ENCODE measurements at places on chromosomes 16 and 17.

DNA sequence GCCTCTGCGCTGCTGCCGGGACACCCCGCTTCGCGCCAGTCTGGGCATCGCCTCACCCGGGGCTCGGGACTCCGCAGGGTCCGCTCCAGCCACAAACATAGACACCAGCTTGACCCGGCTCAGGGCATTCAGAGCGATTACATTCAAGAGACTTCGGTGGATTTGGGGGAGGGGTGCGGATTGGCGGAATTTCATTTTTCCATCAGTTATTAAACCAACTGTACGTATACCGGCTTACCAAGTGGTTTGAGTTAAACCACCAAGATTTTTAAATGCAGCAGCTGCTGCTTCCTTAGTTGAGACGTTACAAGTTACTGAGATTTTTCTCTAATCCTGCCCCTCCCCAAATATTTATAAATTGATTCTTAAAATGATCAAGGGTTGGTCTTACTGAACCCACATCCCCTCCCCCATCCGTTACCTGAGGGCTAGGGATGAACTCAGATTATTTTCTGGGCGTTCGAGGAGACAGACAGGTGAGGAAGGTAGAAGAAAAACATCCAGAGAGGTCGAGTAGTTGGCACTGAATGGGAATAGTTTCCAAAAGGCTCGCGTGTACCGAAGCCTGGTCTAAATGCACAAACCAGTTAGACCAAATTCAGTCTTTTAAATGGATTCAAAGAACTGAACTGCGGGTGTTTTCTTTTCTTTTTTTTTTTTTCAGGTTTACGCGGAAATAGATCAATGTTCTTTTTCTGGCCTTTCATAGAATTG is 1.5 kb downstream of the CRHR1 start:
- DNase-seq, result no peak

DNA sequence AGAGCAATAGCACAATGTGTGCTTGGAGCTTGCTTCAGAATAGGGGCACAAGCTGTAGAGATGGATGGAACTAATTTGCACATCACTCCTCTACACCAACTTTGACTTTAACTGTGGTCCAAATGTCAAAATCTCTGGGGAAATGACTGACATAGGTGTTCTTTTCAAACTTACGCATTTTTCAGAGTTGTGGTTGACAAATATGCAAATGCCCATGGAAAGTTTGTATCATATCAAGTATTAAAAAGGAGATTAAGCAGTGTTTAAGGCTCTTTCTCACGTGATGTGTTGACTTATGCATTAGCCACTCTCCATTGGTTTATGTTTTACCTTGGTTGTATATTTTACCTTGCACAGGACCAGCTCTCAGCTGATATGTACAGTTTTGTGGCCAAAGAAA is 77.1 kb downstream of the ELAC2 start:
- no peak for DNase-seq

DNA sequence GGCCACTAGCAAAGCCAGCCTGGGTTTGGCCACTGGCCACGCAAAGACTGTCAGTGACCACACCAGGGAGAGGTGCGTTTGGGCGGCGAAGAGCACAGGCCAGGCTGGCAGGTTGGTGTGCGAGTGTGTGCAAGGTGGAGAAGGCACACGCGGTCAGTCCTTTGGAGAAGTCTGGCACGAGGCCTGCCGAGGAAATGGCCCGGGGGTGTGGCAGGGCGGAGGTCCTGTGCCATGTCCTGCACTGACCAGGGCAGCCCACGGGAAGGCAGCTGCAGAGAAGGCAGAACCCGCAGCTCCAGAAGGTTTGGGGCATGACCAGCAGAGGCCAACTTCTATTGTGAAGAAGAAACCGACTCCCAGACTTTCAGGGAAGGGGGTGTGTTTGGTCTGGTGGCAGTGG is 90.8 kb downstream of the ADCY9 start:
- DNase-seq, result no peak

DNA sequence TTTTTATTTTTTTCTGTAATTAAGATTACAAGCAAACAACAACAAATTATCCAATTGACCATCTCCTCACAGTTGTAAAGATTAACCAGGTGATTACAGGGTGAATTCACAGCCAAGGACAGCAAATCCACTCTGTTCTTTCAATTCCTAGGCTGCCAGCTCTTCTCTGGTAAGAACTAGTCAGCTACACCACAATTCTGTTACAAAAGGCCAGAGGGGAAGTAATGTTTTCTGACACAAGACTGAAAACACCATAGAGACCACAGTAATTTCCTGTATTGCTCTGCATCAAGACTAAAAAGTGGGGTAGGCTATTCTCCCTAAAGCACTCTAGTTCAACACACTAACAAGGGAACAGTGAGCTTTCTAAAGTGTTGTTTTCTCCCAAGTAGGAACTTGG is 10.6 kb downstream of the CA10 start:
- DNase-seq, result no peak

DNA sequence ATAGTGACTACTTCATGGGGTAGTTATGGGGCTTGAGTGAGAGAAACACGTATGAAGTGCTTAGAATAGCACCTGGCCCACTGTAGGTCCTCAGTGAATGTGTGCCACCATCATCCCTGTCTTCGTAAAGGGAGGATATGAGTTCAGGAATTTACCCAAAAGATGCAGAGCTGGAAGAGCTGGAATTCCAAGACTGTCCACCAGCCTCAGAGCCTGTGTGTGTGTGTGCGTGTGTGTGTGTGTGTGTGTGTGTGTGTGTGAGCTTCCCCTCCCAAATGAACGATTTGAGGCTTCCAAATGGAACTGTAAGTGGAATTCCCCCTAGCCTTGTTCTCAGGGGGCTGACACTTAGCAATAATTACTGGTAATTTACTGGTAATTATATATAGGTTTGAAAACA is 27.3 kb downstream of the WFDC1 start:
- no peak for DNase-seq

GRCh38 chr16:17556276-17557052 is 85.7 kb upstream of the XYLT1 start:
- peak; percentile 3 for DNase-seq

GRCh38 chr17:82527898-82528297 is 8.4 kb downstream of the FOXK2 start:
- DNase-seq, result no peak

DNA sequence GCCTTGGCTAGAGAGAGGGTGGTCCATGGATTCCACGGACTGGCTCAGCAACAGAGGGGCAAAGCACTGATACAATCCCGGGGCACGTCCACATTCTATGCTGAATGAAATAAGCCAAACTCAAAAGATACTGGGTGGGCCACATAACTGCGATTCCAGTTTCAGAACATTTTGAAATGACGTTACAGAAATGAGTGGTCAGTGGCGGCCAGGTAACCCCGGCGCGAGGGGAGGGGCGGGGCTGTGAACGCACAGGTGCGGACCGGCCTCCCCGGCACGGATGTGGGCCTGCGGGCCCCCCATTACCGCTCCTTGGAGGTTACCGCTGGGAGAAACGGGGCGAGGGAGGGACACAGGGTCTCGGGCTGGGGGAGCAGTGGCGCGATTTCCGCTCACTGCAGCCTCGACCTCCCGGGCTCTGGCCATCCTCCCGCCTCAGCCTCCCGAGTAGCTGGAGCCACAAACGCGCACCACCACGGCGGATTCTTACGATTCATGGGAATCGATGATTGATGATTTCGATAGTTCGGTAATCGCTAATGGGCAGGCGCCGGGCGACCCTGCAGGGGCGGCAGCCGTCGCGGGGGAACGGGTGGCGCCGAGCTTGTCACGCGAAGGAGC is 559 bp downstream of the MVD start:
- peak; percentile 45 for DNase-seq

- no peak for DNase-seq
Observed at GRCh38 chr16:50676684-50677225, 4.4 kb downstream of the SNX20 start.

GRCh38 chr17:37702598-37702997 is 42.3 kb downstream of the HNF1B start:
- DNase-seq, result peak; percentile 62

GRCh38 chr16:80754476-80754875 is 49.9 kb downstream of the CDYL2 start:
- no peak for DNase-seq

DNA sequence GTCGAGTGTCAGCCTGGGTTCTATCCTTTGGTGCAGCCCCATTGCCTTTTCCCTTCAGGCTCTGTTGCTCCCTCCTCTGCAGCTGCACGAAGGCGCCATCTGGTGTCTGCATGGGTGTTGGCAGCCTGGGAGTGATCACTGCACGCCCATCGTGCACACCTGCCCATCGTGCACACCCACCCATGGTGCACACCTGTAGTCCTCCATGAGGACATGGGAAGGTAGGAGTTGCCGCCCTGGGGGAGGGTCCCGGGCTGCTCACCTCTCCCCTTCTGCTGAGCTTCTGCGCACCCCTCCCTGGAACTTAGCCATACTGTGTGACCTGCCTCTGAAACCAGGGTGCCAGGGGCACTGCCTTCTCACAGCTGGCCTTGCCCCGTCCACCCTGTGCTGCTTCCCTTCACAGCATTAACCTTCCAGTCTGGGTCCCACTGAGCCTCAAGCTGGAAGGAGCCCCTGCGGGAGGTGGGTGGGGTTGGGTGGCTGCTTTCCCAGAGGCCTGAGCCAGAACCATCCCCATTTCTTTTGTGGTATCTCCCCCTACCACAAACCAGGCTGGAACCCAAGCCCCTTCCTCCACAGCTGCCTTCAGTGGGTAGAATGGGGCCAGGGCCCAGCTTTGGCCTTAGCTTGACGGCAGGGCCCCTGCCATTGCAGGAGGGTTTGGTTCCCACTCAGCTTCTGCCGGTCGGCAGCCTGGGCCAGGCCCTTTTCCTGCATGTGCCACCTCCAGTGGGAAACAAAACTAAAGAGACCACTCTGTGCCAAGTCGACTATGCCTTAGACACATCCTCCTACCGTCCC is 2.9 kb downstream of the CTRL start:
- peak; percentile 68 for DNase-seq

DNA sequence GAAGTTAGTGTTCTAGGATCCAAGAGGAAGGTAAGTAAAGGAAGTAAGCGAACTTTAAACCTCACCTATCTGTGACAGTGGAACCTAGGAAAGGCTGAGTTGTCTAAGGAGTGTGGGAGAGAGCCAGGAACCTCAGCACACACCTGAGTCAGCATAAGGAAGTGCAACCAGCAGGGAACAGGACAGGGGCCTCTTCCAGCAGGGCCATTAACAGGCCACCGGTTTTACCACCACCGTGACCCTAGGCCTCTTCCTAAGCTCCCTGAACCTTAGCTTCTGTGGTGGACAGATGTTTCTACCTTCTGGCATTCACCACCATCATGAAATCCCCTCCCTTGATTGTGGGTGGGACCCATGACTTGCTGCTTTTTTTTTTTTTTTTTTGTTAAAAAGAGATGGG is 26.7 kb upstream of the GPATCH8 start:
- no peak for DNase-seq

GRCh38 chr16:50476486-50477255 is 71.5 kb upstream of the NKD1 start:
- DNase-seq, result no peak

DNA sequence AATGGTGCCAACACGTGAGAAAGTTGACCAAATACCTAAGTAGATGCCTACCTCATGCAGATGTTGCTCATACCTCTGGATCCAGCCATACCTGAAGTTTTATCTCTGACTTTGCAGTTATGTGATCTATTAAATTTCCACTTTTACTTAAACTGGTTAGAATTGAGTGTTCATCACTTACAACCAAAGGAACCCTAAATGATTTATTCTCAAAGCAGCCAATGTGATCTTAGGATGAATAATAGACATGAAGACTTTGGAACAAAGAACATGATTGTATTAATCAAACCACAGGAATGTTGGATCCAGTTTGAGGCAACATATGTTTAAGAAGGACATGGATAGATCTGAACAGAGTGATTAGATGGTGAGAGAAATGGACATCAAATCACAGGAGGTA is 68.7 kb downstream of the IRX6 start:
- DNase-seq, result no peak

- peak; percentile 30 for DNase-seq
Observed at GRCh38 chr17:7862692-7863437, 5.1 kb downstream of the CYB5D1 start.

DNA sequence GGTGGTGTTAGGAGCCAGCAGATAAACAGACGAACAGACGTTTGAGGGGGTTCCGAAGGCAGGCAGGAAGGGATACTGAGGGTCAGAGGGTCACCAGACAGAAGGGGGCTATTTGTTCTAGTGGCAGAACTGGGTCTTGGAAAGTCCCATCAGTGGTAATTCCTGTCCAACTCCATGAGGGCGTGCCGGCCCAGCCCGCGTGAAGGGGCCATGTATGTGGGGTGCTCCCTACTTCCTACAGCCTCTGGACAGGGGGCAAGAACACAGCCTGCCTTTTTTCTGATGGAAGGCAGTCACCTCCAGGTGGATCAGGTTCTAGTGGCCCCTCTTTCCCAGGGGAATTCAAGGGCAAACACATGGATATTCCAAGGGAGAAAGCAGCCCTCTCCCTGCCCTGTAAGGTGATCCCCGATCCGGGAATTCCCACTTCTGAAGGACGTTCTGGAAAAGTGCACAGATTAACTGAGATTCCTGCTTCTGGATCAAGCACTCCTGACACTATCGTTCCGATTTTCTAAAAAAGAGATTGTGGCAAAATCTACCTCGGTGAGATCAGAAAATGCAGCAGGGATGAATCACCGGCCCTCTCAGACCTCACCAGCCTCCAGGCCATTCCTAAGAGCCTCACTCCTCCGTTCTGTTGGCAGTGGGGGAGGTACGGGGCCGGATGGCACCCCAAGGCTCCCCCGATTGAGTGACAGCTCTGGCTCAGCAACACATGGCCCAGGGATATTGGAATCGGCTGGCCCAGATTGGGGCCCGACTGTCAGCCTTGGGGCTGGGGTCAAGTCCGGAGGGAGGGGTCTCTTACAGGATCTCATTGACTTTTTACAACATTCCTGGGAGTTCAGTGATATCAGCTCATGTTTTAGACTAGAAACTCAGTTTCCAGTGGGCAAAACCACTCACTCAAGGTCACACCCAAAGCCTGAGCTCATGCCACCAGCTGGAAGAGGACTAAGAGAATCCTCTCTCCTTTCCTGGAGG is 12.4 kb downstream of the STX1B start:
- no peak for DNase-seq

GRCh38 chr16:1425616-1426370 is 5.1 kb upstream of the PERCC1 start:
- no peak for DNase-seq

GRCh38 chr17:75228305-75228704 is 22.8 kb downstream of the NUP85 start:
- no peak for DNase-seq

DNA sequence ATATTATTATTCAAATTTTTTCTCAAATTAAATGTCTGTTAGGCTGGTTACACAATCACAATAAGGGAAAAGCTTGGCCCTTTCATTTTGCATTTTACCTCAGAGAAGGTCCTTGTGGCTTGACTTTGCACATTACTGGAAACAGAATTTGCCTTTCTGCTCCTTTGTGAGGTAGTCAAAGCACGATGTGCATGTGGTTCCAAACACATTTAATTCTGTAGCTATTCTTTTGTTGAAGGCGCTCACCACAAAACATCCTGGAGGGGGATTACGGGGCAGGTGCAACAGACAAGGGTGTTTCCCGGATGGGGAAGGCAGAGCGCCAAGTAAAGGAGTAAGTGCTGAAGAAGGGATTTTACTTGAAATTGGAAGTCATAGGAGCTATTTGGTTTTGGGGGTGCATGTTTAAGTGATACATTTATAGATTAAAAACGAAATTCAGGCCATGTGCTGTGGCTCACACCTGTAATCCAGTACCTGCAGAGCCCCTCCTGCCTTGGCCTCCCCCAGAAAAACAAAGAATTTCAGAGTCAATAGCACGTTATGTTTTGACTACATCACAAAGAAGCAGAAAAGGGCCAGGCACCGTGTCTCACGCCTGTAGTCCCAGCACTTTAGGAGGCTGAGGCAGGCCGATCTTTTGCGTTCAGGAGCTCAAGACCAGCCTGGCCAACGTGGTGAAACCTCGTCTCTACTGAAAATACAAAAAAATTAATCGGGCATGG is 31.2 kb upstream of the TENT4B start:
- DNase-seq, result no peak

- DNase-seq, result no peak
Observed at GRCh38 chr17:63967953-63968352, 4.8 kb downstream of the SCN4A start.

Data from erythroblast (primary cell).